ENCODE measurements at places on chromosomes 16 and 17.
A peak's percentile ranks its signal among the peaks of the same experiment; 100 is the strongest.

DNA sequence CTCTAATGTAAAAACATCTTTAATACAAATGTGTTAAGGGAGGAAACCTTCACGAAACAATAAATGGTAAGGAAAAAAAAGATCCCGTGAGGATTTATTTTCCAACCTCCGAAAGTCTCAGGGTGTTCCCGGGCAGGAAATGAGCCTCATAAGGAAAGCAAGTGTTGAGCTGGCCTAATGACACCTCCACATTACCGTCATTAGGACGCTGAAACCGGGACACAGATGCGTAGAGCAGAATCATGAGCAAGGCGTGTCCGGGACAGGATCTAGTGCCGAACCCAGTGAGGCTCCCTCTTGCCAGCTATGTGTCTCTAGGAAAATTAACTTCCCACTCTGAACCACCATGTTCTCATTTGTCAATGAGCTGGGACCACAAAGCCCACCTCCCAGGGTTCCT, 22.7 kb upstream of the CYTH1 start:
- DNase-seq, result no peak

DNA sequence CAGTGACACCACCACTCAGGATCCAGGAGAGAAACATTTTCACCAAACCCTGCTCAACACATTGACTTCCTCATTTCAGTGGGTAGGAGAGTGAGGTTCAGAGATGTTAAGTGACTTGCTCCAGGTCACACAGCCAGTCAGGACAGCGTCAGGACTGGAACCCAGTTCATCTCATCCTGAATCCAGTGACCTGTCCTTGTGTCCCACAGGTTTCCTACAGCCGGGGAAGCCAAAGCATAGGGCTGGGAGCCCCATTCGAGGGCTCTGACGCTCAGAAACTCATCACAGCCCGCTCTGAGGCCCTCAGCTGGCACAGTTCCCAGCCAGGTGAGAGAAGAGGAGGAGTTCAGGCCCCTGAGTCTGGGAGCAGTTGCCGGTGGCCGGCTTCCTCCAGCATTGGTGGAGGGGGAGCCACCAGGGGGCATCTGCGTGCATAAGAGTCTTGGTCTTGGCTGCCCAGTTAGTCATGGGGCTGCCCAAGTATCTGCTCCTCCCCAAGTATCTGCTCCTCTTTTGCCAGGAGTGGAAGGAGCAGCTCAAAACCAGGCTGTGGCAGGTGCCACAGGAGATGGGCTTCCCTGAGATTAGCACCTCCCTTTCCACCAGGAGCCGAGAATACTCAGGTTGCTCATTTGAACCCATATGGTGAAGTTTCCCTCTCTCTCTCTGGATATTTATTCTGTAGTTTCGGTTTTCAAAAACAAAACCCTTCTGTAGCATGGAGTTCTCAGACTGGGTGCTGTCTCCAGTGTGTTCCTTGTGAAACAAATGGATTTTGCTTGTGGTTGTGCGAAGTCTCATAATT, 56.0 kb downstream of the TNFRSF13B start:
- DNase-seq, result peak; percentile 84

DNA sequence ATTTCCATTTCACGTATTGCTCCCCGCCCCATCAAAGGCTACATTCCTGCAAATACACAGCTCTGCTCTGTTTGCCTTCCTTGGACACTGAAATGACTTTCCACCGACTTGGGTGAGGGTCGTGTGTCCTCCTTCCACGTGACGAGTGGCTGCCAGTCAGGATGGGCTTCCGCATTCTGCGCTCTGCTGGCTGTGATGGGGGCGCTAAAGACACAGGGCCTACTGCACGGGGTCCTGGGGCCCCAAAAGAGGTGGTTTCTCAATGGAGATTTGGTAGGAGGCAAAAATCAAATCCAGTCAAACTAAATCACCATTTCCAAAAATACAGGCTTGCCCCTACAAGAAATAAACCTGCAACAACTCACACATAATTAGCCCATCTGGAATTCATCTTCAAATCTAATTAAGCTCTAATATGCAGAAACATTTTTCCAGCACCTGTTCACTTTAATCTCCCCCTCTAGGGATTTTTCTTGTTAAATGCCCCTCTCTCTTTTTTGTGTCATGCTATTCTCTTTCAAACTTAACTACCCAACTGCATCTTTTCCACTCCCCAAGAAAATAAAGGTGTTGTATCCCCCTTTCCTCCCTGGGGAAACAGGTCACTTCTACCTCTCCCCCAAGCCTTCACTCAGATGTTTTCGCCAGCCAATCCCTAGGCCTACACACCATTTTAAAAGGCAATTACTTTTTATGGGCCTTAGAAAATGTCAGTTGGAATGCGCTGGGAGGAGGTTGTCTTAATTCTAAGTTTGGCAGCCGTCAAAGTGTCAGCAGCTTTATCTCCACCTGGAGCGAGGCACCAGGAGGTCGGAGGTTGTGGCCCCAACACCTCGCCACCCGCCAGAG, 21.9 kb upstream of the FAAP100 start:
- peak; percentile 69 for DNase-seq

GRCh38 chr17:75371339-75371738, 34.1 kb downstream of the GRB2 start:
- no peak for DNase-seq
